ENCODE measurements at places on chromosomes 6 and 20.

GRCh38 chr20:4946986-4947385, 54.3 kb downstream of the SLC23A2 start:
- DNase-seq: no peak

- no peak for DNase-seq
Measured at GRCh38 chr20:17538517-17539170, 7.5 kb upstream of the BFSP1 start.

GRCh38 chr6:63440594-63440993, 120.8 kb upstream of the LGSN start:
- DNase-seq: no peak

GRCh38 chr6:3312604-3313231, 54.0 kb downstream of the PSMG4 start:
- no peak for DNase-seq

- no peak for DNase-seq
Measured at GRCh38 chr20:63320041-63320511, 27.1 kb downstream of the COL20A1 start.

DNA sequence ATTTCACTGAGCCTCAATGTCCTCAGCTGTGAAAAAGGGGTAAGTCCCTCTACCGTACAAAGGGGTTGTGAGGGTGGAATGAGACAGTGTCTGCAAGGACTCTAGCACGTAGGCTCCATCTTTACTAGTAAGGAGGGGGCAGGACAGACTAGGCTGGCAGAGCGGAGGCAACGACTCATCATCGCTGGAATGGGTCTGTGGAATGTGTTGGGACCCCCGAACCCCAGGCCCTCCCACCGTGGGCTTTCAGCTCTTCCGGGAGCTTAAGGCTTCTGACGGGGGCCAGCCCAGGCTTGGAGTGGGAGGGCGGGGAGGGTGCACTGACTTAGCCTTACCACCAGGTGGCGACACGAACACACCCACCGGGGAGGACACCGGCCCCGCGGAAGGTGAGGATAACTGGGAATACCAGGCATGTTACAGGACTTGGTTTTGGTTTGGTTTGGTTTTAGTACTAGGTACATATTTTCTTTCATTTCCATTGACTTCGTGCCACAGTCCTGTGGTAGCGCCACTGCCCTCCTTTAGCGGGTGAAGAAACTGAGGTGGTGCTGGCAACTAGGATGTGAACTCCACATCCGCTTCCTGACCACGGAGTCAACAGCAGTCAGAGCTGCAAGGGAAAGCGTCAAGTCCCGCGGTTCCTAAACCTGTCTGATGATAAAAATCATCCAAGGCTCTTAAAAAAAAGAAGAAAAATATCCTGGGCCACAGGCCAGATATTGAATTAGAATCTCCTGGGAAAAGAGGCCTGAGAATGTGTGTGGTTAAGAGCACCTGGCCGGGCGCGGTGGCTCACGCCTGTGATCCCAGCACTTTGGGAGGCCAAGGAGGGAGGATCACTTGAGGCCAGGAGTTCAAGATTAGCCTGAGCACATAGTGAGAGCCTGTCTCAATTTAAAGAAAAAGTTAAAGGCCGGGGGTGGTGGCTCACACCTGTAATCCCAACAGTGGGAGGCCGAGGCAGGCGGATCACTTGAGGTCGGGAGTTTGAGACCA, 10.3 kb upstream of the TULP1 start:
- peak; percentile 49 for DNase-seq

GRCh38 chr6:11585426-11586016, 48.0 kb downstream of the TMEM170B start:
- DNase-seq: no peak

- no peak for DNase-seq
Measured at GRCh38 chr20:5691918-5692618, 58.1 kb upstream of the SHLD1 start.

DNA sequence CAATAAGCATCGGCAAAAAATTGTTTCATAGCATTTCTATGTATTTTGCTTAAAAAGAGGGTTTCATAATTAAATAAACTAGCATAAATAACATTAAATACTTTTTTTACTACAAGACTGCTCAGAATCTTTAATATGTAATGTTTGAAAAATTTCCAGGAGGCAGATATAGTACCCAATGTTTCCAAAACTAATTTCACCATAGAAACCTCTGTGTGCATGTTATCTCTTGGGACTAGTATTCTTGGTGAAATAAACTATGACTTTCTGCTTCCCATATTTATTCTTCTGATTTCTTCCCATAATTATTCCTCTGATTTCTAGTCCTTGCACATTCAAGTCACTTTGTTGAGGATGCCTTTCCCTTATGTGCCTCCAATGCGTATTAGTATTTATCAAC, 94.5 kb downstream of the PTPRK start:
- DNase-seq: no peak

DNA sequence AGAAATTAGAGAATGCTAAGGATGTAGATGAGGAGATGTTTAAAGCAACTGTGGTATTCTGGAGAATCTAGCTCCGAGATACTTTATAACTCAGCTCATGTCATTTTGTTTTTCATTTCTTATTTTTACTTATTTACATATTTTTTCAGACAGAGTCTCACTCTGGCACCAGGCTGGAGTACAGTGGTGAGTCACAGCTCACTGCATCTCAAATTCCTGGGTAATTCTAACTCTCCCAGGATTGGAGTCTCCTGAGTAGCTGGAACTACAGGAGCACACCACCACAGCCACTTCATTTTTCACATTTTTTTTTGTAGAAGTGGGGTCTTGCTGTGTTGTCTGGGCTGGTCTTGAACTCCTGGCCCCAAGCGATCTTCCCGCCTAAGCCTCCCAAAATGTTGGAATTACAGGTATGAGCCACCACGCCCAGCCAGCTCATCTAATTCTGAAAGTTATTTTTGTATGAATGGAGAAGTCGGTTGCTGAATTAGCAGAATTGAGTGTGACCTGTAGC, 94.3 kb upstream of the FAM8A1 start:
- no peak for DNase-seq

DNA sequence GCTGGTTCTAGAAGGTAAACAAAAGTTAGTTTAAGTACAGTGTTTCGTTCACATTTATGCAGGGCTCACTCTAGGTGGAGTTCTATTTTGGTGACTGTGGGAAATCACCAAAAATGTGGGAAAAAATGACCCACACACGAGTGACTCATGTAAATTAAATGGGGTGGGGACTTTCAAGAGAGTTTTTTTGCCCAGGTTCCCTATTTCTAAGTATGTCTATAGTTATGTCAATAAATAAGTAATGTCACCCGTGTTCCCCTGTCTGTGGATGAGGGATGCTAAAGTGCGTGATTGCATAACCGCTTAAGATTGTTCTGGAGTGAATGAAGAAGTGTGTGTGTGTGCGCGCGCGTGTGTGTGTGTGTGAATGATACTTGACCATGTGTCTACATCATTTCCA, 69.1 kb downstream of the MYB start:
- no peak for DNase-seq

DNA sequence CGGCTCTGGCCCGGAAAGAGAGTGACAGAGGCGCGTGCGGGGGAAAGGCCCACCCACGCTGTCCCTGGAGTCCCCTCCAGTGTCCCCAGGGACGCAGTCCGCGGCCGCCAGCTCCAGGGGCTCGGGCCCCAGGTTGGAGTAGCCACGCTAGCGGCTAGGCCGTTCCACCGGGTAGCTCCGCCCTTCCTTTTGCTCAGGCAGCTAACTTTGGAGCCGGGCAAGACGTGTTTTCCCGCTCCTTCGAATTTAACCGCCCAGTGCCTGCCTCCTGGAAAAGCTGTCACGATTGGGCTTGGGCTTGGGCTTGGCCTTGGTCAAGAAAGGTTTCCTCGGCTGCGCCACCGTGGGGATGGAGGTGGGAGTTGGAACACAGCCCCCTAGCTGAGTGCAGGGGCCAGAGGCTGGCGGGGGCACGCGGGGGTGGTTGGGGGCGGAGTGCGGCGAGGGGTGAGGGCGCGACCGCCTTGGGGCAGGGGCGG, 4.7 kb downstream of the LINC00237 start:
- DNase-seq: no peak

- no peak for DNase-seq
Measured at GRCh38 chr20:44572551-44573500, 9.6 kb upstream of the PKIG start.

- no peak for DNase-seq
Measured at GRCh38 chr20:53629436-53629835, 35.8 kb upstream of the ZNF217 start.

- DNase-seq: no peak
Measured at GRCh38 chr6:145483191-145483996, 251.9 kb downstream of the EPM2A start.

GRCh38 chr6:116764961-116765841, at the start of gene FAM162B:
FAM162B (minus strand) TSS chr6:116765719; CDS start chr6:116765576, 143 bp downstream.
- no peak for DNase-seq

DNA sequence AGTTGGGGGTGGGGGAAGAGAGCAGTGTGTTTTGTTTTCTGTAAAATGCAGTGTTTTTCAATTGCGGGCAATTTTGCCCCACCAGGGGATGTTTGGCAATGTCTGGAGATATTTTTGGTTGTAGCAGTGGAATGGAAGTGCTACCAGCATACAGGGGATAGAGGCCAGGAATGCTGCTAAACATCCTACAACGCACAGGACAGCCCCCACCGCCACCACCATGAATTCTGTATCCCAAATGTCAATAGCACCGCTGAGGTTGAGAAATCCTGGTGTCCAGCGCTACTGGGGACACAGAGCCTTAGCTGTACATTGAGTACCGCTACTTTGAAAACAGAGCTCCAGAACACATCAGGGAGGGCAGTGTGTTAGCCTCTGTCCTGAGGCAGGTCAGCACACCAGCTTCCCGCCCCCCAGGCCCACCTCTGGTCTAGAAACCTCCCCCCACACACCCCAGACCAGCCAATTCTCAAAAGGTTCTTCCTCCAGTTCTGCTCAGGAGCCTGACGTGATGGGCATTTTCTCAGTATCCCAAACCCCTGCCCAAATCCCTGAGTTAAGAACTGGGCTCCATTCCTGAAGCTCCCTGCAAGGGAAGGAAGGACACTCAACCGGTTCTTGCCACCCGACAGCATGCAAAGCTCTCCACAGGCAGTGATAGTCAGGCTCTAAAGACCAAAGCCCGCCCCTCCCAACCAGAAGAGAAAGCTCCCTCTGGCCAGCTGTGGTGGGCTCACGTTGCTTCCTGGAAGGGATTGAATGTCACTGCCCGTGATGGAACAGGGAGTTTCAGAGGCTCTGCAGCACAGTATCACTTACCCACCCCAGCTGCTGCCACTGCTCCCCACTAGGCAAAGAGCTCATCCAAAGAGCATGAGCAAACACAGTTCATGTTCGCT, 321.5 kb upstream of the JARID2 start:
- DNase-seq: no peak

DNA sequence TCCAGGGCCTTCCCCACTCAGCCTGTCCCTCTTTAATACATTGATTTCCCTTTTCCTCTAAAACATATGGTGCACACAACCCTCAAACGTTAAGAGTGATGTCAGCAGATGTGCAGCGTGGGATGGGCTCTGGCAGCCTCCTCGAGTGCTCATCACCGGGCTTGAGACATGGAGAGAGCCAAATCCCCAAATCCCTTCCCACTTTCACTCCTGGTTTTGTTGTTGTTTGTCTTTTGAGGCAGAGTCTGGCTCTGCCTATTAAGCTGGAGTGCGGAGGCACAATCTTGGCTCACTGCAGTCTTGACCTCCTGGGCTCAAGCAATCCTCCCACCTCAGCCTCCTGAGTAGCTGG, 5.8 kb upstream of the PLTP start:
- no peak for DNase-seq

DNA sequence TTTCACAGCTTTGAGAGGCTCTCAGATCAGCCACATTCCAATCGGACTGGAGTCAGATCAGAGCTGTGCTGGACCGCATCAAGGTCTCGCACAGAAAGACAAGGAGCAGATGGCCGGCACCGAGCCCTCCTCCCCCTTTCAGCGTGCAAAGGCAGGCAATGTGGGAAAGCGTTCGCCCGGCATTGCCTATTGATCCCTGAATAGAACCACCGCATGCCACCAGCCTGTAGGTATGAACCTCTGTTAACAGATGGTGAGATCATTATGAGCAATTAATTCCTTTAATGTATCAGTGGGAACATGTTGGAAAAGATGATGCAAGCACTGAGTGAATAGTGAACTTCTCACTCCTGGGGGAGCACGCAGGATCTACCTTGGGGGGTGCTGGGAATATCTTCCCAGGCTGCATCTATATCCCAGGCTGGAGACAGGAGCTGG, 117.5 kb upstream of the ID4 start:
- no peak for DNase-seq

GRCh38 chr6:36967757-36968156, 13.2 kb downstream of the PI16 start:
- DNase-seq: no peak

- no peak for DNase-seq
Measured at GRCh38 chr6:37491171-37491829, 8.4 kb downstream of the CCDC167 start.

DNA sequence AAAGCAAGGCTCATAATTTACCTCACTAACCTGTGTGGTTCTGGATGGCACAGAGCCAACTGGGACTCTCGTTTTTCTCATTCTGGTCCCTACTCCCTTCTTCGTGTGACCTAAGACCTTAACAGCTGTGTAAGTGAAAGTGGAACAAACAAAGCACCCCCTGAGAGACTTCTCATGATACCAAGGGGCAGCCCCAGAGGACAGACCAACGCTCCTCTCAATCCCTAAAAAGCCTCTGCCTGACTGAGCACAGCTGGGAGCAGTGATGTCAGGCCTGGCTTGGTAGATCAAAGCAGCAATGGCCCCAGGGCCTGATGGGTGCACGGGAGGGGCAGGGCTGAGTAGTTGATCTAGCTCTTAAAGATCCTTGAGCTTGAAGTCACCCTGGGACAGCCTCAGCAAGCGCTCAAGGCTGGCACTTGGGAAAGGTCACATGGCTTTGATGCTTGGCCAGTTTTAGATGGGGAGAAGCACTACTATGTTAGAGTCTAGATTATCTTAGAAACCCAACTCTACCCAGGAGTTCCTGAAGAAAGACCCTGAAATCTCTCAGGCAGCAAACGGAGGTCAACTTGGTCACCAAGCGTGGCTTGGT, 16.2 kb upstream of the TGM2 start:
- DNase-seq: no peak

GRCh38 chr6:3723966-3724365, 27.5 kb downstream of the PXDC1 start:
- DNase-seq: no peak

GRCh38 chr6:188821-189655, 103.2 kb upstream of the DUSP22 start:
- peak; percentile 71 for DNase-seq

DNA sequence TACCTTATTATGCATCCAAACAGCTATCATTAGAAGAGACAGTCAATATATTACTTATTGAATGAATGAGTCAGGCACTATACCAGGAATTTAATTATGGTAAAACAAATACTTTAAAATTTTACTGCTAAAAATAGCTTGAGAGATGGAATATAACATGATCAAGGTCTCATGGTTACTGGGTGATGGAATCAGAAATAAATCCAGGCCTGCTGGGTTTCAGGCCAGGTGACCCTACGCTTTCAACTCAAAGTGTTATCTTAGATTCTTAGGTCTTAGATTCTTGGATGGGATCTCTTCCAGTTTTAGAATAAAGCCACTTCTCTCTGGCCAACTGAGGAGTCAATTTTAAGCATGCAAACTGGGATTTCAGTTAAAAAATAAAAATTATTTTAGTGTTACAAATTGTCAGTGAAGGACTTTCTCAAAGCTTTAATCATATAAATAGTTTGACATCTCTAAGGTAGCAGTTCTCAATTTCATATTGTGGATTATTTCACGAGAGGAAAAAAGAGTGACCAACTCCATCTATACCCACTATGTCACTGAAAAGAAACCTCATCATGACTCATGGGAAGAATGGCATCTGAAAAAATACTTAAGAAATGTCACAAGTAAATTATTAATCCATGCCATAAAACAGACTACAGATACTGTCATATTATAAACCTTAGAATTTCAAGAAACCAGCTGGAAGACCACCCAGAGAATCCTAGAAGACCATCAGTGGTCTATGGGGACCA, 283.4 kb upstream of the RUNX2 start:
- no peak for DNase-seq
